ENCODE measurements at places on chromosomes 5 and 9. TPM values are rescaled to one million over a fixed set of nuclear protein-coding genes. Genes with fewer than 3 reads are reported as not detected.
A peak's percentile ranks its signal among the peaks of the same experiment; 100 is the strongest.

CER1 gene
- total RNA-seq: not detected

ANKRD31 gene
- 0.13 TPM for total RNA-seq

TMEM252 gene
- not detected for total RNA-seq

SLCO4C1 gene
- 0.19 TPM for total RNA-seq

BAAT gene
- total RNA-seq: 0.22 TPM

PTGDS gene
- 1,323 TPM for total RNA-seq

CETN3 gene
- 16.0 TPM for total RNA-seq

MEF2C gene
- total RNA-seq: 64.6 TPM

DNA sequence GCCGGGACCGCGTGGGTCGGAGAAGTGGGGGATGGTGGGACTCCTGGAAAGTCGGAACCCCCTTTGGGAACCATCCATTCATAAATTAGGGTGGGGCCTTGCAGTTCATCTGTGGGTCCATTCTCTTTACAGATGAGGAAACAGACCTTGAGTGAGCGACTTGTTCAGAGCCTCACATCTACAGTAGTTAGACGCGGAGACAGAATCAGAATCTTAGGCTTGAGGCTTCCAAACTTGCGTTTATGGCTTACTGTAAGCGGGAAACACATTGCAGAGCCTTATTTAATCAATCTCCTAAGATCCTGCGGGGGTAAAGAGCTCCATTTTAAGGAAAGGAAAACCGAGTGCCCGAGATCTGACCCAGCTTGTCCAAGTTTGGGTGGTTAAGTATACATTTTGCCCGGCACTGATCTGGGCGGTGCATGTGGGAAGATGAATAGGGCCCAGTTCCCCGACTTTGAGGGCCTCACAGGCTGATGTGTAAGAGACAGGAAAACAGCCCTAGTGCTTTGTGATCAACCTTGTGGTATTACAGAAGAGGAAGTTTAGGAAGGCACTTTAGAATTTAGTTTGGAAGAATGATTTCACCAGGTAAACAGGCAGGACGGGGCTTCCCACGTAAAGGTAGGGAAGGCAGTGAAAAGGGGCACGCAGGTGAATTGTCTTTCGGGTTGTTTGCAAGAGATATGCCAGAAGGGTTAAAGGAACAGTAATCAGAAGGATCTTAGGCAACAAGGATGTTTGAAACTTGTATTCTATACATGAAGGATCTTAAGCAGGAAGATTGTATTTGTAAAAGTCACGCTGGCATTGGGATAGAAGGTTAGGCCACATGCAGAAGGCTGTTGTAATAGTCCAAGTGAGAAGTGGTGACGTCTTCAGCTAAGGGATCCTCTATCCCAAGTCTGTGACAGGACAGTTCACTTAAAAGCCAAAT, 744 bp downstream of the TARS1 start:
- DNase-seq: no peak

DNA sequence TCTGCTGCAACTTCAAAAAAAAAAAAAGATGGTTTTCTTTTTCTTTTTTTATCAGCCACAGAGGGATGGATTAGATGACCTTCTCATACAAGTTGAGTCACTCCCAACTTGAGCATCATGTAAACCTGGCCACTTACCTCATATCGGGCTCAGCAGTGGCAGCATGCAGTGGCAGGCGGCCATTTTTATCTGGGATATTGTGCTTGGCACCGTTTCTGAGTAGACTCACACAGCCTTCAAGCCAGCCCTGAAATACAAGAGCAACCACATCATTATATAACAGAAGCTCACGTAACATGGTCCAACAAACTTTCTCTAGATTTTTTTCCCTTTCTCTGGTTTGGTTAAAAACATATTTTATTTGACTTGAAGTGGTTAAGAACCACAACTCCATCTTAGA, 62.6 kb downstream of the ANKRD55 start:
- DNase-seq: no peak

- DNase-seq: no peak
These were observed 539.7 kb upstream of the DAP start for GRCh38 chr5:11300736-11301135.

DNA sequence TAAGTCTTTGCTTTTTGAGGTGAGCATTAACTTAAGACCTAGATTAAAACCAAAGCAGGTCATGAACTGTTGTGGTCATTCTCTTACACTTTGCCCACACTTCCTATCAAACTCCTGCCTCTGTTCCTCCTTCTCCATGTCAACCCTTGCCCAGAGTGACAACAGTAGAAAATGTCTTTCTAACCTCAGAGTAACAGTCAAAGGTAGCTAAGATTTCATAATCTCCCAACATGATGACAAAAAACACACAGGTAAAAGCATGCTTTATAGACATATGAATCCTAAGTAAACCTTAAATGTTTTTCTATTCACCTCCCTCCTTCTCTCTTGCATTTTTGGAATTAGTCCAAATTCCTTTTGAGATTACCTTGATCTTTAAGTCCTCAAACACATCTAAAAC, 422.3 kb downstream of the SPATA31D1 start:
- no peak for DNase-seq

GRCh38 chr9:131117121-131117761, 8.1 kb upstream of the NUP214 start:
- DNase-seq: peak; percentile 71

DNA sequence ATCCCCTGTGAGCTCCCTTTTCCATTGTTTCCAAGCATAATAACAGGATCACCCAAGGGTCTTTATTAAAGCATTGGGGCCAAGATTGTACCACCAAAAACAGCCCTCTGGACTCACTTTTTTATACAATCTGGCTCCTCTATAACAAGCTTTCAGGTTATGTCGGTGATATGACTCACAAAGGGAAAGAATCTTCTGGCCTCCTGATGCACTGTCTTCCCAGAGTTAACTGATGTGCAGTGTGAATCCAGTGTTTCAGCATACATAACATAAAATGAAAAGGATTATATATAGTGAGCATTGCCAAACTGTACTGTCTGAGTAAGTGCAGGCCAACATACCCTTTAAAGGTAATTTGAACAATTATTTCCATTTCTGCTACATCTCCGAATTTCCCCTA, 33.9 kb upstream of the MAN2A1 start:
- DNase-seq: no peak

DNA sequence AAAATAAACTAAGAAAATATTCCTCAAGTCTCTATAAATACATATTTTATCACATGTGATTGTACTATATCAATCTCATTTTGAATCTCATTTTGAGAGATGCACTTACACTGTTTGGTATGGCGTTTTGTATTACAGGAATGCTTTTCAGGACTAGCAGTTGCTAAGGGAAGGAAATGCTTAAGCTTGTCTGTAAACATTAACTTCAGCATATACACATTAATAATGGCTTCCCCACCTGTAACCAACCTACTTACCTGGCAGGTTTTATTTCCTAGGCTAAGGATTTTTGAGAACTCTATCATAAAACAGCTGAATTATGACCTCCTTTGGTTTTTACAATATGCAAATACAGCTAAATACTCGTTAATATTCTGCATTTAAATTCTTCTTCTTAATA, 141.0 kb upstream of the GRHPR start:
- no peak for DNase-seq

GRCh38 chr5:73985145-73985544, 359.1 kb downstream of the ARHGEF28 start:
- DNase-seq: no peak

- DNase-seq: no peak
These were observed 31.1 kb downstream of the ERAP1 start for GRCh38 chr5:96776621-96777020.

- DNase-seq: no peak
These were observed 157.4 kb downstream of the EDIL3 start for GRCh38 chr5:84227236-84227635.

DNA sequence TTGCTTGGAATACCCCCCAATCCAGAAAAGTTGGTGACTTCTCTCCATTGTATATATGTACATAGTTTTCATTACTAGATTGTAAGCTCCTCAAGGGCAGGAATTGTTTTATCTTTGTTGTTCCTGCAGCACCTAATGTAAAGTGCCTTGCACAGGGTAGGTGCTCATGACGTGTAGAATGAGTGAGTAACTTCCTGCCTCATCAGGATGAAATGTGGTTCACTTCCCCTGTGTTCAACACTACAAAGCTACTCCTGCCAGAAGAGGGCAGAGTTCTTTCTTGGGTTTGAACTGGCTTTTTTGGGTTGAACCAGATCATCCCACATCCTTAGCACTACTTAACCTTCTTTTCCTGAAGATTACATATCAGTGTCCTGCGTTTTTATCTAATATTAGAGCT, 23.9 kb downstream of the GTF3C4 start:
- no peak for DNase-seq

GRCh38 chr5:137836298-137836697, 31.4 kb upstream of the MYOT start:
- DNase-seq: no peak

GRCh38 chr5:65535529-65535987, 27.4 kb downstream of the CENPK start:
- no peak for DNase-seq

DNA sequence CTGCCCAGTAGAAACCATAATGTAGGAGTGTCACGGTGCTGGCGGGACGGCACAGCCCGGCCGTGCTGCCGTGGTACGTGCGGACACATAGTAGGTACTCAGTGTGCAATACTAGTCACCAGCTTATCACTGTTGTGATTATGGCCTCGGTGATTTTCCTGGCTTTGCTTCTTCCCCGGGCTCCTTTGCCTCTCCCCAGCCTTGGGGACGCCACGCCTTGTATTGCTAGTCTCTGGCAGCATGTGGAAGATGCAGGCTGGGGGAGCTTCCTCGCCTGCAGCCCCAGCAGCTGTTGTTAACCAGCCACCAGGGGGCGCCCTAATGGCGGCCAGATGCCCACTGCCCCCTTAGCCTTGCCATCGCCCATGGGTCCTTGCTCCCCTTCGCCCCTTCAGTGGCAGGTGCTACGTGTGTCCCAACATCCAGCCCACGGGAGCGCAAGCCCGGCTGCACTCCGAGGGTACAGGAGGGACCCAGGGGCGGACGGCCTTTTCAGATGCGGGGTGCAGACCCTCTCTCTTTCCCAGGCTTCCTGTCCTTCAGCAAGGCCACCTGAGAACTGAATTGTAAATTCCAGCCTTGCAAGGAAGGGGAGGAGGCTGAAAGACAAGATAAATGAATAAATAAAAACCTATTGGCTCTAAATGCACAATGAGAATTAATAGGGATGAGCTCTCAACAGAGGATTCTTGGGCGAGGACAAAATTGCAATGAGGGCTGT, 8.0 kb downstream of the NTNG2 start:
- peak; percentile 85 for DNase-seq

GRCh38 chr5:60960591-60960990, 15.6 kb downstream of the NDUFAF2 start:
- DNase-seq: no peak

- DNase-seq: no peak
These were observed 726.1 kb downstream of the CDH18 start for GRCh38 chr5:19261879-19262278.
